EH (cell line): ENCODE measurements at places on chromosomes 16 and 17.
A peak's percentile ranks its signal among the peaks of the same experiment; 100 is the strongest.

GRCh38 chr16:57285379-57285778 lies 907 bp upstream of the PLLP start:
- no peak for DNase-seq

DNA sequence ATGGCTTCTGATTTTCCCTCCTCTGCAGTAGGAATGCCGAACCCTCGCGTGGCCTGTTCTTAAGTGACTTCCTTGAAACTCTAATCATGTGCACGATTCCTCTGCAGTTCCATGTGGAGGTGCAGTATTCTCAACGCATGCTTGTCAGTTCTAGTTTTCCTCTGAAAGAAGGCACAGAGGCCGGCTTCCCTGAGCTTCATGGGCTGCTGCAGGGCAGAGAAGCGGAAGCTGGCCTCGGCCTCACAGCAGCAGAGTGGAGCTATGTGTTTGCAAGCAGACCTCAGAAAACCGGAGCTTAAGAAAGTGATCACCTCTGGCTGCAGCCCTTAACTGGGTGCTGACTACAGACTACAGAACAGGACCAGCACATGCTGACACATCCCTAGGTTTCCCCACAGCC lies 500.7 kb downstream of the GRIN2A start:
- DNase-seq: no peak

GRCh38 chr16:21653571-21653970 lies 1.2 kb upstream of the IGSF6 start:
- DNase-seq: no peak

DNA sequence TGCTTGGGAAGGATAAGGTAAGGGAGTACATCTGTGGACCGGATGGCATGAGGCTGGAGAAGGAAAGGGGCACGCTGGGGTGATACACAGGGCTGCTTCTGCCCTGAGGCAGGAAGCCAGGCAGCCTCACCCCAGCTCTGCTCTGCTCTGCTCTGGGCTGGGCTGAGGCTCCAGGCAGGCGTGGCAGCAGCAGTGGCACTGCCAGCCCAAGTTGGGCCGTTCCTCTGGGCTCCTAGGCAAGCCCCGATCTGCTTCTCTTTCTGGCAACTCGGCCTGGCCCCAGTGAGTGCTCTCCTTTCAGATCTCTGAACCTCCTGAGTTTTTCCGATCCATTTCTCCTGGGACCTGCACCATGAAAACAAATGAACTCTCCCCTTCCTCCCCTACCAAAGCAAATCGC lies 44.9 kb downstream of the VAC14 start:
- DNase-seq: no peak

- DNase-seq: no peak
These were observed 115.9 kb downstream of the DYNLRB2 start for GRCh38 chr16:80656711-80657150.

DNA sequence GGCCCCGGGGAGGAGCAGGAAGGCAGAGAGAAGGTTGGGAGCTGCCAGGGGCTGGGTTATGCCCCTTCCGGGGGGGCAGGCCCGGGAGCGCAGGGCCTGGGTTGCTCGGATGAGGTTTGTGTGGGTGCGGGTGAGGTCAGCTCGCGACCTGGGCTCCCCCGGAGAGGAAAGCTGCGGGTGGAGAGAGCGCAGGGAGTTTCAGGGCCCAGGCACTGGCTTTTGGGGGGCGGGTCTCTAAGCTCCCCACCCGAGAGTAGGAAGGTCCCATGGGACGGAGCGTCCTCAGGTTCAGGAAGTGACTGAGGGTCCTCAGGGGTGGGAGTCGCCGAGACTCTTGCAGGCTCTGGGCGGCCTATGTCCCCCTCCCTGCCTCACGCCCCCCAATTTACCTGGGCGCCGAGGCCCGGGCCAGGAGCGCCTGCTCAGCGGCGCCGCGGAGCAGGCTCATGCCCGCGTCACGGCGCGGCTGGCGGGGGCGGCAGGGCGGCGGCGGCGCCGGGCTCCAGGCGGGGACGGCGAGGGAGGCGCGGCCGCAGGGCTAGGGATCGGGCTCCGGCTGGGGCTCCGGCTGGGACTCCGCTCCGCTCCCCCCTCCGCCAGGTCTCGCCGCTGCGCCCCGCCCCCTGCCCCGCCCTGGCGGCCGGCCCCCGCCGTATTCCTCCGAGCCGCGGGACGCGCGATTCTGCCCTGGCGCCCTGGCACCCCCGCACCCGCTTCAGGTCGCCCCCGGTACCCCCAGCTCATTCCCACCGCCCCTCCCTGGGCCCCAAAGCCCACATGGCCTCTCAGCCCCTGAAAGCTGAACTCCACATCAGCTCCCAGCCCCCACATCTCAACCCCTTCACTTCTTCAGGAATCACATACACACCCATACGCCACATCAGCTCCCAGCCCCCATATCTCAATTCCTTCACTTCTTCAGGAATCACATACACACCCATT lies at the start of gene DOK4:
Gene DOK4 (minus strand): TSS at position 578 of the 942 bp plus-strand sequence. CDS start 6,986 bp downstream, outside the sequence.
- peak; percentile 79 for DNase-seq

DNA sequence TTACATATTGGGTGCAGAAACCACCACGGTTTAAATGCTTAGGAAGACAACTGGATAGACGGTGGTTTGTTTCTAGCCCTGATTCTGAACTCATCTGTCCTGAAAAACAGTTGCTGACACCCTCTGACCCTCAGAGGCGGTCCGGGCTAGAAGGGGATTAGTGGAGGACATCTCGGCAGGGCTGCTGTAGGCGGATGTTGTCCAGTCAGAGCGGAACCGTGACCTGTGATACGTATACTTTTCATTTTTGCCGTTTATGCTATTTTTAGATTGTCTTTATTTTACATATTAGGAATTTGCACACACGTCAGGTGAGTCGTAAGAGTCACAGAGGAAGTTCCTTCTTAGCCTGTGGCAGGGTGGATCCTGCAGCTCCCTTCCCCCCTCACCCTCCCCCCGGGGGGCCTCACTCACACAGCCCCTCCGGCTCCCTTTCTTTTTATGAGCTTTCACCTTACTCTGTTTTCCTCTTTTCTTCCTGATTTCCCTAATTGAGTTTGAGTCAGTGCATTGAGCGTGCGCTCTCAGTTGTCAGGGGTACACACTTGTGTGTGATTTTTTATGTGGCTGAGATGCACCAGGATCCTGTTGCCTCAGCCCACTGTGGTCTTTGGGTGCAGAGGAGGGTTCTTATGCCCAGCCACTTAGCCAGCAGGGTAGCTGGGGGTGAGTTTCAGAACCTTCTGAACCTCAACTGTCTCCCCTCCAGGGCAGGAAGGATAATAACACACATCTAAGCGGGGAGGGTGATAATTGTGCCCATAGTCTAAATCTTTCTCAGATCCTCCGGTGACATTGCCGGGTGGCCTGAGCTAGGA lies 211.1 kb upstream of the CHMP6 start:
- DNase-seq: no peak

GRCh38 chr16:53121043-53121620 lies 66.3 kb downstream of the CHD9 start:
- DNase-seq: no peak

GRCh38 chr17:3827124-3827773 lies 18.8 kb downstream of the NCBP3 start:
- peak; percentile 74 for DNase-seq
